ENCODE measurements at places on chromosomes 1 and 21.

DNA sequence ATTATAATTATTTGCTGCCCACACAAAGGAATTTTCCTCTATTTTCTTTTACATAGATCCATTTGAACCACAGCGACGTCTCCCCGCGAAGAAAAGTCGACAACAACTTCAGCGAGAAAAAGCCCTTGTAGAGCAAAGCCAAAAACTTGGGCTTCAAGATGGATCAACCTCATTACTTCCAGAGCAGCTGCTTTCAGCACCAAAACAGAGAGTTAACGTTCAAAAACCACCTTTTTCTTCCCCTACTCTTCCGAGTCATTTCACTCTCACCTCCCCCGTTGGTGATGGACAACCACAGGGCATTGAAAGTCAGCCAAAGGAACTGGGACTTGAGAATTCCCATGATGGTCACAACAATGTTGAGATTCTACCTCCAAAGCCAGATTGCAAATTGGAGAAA lies 7.2 kb downstream of the GORAB start:
- no peak for DNase-seq

DNA sequence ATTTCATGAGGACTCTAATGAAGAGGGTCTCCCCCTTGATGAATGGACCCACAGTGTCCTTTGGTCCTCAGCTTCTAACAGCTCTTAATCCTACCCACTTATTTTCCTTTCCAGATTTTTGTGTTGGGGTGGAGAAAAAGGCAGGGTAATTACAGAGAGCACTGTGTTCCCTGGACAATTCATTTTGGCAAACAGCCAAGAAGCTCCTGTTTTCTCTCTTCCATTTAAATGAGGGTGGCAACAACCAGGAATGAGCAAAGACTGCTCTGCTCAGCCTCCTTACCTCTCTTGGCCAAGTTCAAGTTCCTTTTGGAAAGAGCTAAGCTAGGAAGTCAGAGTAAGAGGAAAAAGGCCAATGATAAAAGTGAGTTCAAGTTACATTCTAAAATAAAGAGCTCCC lies 11.9 kb downstream of the XKR8 start:
- no peak for DNase-seq

- DNase-seq = no peak
Observed at GRCh38 chr1:103058391-103058790, 49.9 kb downstream of the COL11A1 start.

DNA sequence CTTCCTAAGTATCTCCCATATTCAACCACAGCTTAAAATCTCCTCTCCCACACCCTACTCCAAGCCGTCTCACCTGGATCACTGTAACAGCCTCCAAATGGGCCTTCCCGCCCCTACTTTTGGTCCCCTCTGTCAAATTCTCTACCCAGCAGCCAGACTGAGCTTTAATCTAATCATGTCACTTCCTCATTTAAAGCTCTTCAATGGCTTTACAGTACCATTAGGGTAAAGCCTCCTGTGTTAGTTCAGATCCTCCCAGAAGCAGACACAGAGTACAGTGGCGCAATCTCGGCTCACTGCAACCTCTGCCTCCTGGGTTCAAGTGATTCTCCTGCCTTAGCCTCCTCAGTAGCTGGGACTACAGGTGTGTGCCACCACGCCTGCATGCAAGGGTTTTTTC lies 46.8 kb upstream of the PSEN2 start:
- no peak for DNase-seq

DNA sequence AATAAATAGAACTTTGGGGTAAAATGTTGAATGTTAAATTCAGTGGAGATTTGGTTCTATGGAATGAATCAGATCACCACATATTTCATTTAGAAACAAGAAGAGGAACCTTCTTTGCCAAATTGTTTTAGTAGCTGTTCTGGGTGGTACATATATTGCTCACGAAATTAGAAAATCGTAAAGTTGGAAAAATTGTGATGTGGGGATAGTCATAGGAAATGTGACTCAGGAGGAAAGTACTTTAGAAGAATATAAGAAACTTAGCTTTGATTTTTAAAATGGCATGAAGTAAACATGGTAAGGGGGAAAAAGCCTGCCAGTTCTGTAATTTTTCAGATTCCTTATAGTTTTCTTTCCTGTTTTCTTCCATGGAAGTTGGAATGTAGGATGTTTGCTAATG lies 27.4 kb downstream of the RRP15 start:
- DNase-seq = no peak

DNA sequence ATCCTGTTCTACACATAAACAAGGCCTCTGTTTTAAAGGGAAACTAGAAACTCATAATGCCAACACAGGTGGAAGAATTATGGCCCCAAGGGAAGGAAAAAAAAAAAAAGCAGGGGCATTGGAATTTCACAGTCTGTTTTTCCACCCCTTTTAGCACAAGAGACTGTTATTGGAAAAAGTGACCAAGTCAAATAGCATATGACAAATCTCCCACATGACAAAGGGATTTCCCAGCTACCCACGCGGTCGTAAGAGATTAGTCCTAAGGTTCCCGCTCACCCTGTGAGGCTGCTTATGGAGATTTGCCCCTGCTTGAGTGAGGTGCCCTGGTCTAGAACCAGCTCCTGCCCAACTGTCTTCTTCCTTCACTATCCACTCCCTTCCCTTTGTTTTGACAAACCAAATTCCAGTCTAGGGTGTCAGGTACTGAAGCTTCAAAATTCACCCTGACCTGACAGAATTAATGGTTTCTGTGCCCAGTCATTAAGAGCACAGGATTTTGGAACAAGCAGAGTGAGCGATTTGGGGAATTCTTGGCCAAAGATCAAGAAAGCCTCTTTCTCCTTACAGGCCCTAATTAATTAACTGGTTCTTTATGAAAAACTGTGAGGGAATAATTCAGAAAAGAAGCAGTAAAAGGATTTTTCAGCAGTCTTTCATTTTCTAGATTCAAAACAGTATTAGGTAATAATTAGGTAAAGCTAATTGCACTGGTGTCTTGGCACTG lies 107.3 kb downstream of the NMNAT2 start:
- no peak for DNase-seq

- DNase-seq = peak; percentile 57
Observed at GRCh38 chr1:11413986-11414391, 65.0 kb upstream of the DISP3 start.

GRCh38 chr1:22351768-22352080 lies 99.9 kb upstream of the ZBTB40 start:
- DNase-seq = peak; percentile 43

DNA sequence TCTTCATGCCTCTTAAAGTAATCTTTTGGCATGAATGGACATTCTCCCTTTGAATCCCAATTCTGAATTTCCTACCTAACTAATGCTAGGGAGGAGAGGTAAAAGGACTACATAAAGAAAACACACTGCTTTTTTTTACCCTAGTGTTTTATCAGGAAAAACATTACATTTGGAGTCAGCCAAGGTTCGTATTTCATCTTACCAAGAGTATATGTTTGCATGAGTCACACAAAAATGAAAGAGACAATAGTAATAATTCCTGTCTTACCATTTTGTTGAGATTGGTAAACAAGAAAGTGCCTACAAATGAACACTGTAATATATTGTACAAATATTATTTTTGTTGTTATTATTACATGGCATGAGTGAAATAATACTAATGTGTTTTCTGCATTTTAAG lies 112.9 kb upstream of the WARS2 start:
- DNase-seq = no peak

- DNase-seq = no peak
Observed at GRCh38 chr1:232718928-232719927, 86.0 kb upstream of the MAP10 start.

DNA sequence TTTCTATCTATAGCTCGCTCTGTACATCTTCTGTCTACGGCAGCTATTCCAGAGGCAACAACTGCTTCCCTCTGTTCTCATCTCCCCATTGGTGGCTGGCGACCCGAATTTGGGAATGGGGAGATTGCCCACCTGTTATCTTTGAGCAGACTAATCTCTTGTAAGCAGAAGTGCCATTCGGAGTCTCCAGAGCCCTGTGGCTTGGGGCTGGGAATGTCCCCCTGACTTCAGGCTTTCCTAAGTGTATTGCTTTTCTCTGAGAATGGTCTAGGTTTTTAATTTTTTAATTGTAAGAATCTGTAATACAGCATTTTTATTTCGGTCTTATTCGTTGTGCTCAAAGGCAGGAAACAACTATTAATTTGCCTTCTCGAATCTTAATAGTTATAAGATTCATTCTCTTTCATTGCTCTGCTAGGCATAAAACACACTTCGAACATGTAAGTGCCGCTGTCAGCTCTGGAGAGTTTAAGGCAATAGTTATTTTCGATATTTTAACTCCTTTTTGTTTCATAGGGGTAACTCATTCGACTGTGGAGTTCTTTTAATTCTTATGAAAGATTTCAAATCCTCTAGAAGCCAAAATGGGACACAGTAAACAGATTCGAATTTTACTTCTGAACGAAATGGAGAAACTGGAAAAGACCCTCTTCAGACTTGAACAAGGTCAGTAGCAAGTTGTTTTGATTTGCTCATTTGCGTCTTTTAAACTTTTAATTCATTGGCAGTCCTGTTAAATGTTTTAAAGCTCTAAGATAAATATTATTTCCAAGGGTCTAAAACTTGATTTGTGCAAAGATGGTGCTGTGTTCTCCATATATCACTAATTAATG lies 514 bp downstream of the AGL start:
- no peak for DNase-seq

DNA sequence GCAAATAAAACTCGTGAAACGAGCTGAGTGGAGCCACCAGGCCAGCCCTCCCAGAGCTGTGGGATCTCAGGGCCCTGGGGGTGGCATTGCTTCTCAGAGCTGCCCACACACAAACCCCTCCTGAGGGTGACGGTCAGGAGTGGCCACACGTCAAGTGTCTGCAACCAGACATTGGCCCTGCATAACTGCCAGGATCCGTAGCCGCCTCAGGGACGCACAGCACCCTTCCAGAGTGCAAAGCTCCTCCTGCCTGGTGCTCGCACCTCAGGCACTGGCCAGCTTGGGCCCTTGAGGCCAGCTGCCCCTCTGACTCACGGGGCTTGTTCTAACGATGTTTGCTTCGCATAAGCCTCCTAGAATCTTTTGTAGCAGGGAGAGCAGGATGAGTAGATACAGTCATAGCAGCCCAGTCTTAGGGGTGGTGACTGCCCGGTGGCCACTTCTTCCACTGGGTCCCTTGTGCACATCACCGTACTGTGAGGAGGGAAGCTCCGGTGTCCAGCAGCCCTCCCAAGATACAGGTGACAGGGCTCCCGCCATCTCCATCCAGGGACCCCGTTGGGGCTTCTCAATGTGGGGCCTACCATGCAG lies 5.0 kb downstream of the WNT3A start:
- no peak for DNase-seq

- DNase-seq = no peak
Observed at GRCh38 chr1:178939338-178940067, 68.6 kb upstream of the ANGPTL1 start.

DNA sequence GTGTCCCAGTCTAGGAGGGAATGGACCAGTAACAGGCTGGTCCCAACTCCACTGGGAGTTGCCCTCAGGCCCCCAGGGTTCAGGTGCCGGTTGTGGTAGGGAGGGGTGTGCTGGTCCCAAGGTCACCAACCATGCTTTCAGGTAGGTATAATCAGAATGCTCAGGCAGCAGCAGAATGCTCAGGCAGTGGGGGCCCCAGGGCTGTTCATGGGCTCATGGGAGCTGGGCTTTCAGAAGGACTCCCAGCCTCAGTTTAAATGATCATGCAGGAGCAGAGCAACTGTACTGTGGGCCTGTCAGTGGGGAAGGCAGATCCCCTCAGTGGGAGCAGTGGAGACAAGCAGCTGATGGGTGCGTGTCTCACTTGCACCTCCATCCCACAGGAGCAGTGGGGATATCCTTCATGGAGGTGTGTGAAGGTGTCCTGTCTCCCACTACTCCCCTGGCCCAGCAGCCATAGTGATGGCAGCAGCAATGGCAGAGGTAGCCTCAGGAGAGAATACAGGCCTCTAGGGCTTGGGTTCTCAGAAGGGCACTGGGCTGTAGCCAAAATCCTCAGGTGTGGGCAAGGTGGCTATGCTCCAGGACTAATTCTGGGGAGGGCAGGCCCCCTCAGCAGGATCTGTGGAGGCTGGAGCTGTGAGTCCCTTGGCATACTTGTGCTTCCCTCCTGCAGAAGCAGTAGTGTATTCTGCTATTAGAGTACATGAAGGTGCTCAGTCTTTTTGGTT lies 917.3 kb upstream of the B3GALT2 start:
- DNase-seq = no peak

- DNase-seq = no peak
Observed at GRCh38 chr1:53046930-53047329, 15.1 kb upstream of the PODN start.

DNA sequence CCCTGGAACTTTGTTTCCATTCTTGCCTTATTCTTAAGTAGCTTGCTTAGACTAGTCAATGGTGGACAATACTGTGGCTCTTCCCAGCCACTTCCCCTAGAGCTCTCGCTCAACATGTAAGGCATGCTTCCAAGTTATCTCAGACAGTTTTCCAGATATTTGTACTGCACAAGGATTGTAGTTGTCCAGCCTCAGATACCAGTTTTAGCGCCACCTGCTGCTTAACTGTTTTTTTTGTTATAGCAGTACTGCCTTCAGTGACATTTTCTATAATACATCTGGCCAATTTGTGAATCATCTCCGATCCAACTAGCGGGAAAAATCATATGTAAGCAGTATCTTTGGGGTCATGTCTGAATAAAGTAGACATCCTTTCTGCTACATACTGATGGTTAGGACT lies 346.7 kb upstream of the ADGRL4 start:
- DNase-seq = peak; percentile 66

DNA sequence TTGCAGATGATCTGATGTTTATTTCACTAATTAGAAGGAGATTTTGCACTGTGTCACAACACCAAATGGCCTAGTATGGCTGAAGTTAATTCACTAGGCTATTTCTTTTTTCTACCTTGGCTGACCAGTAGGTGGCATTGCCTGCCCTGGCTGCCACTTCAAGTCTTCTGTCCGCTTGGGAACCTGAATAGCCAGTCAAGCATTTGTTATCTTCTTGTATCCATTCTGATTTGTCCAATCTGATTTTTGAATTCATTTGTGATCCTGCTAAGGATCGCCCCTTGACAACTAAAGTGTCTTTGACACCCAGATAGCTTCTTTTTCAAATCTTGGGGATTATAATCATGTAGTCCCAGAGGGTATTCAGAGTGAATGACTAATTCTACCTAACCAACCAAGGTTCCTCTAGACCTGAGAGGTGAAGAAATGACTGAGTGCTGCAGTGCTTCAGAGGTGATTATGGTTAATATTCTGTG lies 99.4 kb downstream of the GIPC2 start:
- DNase-seq = peak; percentile 72

DNA sequence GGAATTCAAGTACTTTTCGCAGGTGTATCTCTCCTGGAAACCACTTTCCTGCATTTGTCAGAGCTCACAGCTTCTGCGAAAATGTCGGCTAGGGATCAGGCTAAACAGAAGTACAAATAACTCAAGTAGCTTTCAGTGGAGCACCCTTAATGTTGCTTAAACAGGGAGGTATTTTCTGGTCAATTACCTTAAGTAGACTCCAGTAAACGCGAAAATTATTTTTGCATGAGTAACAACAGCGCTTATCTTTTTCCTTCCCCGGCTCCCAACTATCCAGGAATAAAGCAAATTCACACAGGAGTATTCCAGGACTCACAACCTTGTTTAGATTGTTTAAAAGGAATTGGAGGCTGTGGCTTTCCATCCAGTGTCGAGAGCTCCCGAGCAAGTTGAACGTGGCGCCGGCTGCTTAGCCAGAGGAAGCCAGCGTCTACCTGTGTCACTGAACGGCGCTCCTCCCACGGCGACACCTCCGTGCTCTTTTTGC lies 7.3 kb upstream of the SIM2 start:
- peak; percentile 42 for DNase-seq

Measured in GM23338 (cell line).